Activated CD4-positive, alpha-beta T cell treated with anti-CD3 and anti-CD28 coated beads, Interleukin-2, amount 10 ng/mL, durations not matched to agents 24 days and 14 days (primary cell): ENCODE measurements at places on chromosomes 6 and 20. TPM values are rescaled to one million over a fixed set of nuclear protein-coding genes. Genes with fewer than 3 reads are reported as not detected.

DNA sequence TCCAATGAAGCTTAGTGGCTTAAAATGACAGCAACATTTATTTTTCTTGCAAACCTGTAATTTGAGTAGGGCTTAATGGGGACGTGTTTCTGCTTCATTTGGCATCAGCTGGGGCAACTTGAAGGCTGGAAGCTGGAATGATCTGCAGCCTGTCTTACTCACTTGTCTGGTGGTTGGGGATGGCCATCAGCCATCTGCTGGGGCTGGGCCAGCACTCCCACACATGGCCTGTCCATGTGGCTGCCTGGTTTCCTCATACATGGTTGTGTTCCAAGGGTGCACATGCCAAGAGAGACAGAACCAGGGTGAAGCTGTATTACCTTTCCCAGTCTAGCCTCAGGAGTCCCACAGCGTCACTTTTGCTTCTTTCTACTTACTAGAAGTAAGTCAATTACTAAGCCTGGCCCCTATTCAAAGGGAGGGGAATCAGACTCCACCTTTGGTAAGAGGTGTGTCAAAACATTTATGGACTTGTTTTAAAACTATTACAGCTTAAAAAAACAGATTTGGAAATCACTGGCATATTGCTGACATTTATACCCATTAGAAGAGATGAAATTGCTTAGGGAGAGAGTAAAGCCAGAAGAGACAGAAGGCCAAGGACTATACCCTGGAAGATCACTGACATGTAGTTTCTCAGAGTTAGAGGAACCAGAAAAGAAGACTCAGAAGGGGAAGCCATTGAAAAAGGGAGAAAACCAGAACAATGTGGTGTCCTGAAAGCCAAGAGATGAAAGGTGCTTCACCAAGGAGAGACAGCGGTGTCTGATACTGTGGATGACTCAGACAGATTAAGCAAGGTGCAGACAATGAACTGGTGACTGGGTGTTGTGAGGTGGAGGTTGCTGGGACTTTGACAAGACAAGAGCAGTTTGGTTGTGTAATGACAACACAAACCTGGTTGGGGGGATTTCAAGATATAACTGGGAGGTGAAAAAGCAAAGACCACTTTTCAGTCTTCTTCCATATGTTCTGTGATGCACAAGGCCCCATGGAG, 345.2 kb downstream of the GJA1 start:
- DNase-seq, result no peak

DNA sequence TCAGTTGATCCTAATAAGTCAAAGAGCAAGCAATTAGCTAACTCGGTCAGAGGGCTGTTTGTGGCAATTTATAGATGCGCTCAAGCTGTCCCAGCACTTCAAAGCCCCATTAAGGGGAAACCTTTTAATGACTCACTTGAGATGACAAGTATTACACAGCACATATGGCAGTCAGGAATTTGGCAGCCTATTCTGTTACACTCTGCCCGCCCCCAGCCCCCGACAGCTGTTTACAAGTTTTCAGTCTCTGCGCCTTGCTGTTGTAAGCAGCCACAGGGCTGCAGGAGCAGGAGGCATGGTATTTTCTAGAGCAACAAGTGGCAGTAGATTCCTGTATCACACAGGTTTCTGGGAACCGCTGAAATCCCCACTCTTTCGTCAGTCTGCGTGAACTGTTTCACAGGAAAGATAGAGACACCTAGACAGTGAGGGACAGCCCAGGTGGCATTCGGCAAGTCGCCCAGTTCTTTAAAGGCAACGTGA, 263.0 kb downstream of the FOXC1 start:
- no peak for DNase-seq

Gene BANF2
- total RNA-seq, result not detected in 2 replicates

GRCh38 chr6:122702841-122703240, 76.7 kb upstream of the FABP7 start:
- DNase-seq, result no peak

- DNase-seq, result no peak
These were observed 215.8 kb downstream of the PAX1 start for GRCh38 chr20:21921251-21921650.

DNA sequence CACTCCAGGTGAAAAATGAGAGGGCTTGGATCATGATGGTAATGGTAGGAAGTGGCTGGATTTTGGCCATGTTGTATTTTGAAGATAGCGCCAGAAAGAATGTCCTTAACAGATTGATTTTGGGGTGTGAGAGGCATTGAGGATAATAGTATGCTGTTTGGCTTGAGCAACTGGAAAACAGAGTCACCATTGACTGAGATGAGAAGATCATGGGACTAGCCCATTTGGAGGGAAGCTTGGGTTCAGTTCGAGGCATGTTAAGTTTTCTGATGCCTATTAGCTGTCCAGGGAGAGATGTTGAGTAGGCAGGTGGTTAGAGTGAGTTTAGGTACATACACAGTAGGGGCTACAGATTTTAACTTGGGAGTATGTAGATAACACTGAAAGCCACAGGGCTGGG, 23.3 kb downstream of the PLCG1 start:
- no peak for DNase-seq

GRCh38 chr20:31968291-31969126, 558 bp downstream of the XKR7 start:
- peak; percentile 97 for DNase-seq

- DNase-seq, result no peak
These were observed 61.4 kb upstream of the UTRN start for GRCh38 chr6:144223686-144224085.

Gene PKIB
- total RNA-seq, result not detected in 2 replicates

- no peak for DNase-seq
These were observed 135.1 kb downstream of the CEP57L1 start for GRCh38 chr6:109230453-109230852.

Gene PDSS2
- 13.3 and 14.2 TPM in 2 replicates for total RNA-seq

DNA sequence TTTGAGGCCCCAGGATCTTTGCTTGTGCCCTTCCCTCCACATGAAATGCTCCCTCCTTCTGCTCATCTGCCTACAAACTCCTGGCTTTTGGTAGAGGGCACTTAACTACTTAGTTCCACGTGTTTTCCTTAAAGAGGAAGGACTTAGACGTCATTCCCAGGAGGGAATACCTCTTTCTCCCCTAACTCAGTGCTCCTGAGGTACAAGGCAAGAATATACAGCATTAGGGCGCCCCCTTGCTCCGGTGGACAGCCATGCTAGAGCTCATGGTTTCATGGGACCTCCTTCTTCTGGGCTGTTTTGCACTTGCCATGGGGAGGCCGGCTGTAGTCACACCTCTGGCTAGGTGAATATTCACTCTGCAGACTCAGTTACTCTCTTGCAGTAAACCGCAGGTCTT, 93.8 kb upstream of the LY86 start:
- peak; percentile 69 for DNase-seq

DNA sequence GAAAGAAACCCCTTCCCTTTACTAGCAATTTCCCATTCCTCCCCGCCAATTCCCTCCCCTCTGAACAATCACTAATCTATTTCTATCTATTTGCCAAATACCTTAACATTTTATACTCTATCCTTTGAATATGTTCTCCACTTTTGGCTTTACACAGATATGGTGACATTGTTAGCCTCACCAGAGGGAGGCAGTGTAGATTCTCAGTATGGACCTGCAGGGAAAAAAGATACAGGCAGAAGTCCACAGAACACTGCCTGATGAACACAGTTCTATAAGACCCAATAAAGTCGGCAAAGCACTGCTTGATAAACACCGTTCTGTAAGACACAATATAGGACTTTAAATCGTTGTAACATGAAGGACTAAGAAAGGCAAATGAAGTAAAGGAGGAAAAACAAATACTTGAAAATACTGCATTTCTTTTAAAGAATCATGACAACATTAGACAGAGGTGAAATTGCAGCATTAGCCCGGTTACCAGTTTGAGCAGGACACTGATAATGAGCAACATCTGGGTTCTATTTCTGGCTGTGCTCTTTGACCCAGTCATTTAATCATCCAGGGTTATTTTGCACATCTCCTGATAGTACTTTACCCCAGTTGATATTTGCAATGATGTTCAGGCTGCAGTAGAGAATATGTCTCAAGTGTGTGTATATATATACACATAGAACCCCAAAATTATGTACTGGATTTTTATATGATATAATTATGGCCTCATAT, 296.8 kb downstream of the UTRN start:
- DNase-seq, result peak; percentile 79

Gene VEGFA
- 62.9 and 64.6 TPM in 2 replicates for total RNA-seq

GRCh38 chr20:29878777-29879442, 1378.6 kb upstream of the DEFB115 start:
- DNase-seq, result peak; percentile 74

Gene SLC29A1
- total RNA-seq, result 139 and 144 TPM in 2 replicates

Gene NSFL1C
- total RNA-seq, result 101 and 109 TPM in 2 replicates

DNA sequence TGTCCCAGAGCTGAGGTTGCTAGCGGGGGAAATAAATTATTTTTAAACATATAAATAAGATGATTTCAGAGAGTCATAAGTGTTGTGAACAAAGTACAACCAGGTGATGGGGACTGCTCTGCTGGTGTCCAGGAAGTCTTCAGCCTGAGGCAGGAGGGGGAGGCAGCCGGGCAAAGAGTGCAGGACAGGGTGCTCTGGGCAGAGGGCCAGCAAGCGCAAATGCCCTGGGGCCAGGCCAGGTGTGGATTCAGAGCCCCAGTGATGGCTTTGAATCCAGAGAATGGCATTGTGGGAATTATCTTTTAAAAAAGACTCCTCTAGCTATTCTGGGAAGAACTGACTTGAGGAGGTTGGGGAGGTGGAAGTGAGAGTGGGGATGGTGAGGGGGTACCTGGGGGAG, 1.6 kb downstream of the CLPSL1 start:
- DNase-seq, result no peak

- no peak for DNase-seq
These were observed 9.8 kb downstream of the NDUFAF5 start for GRCh38 chr20:13794667-13795066.

- no peak for DNase-seq
These were observed 78.4 kb downstream of the FYN start for GRCh38 chr6:111794727-111795452.

GRCh38 chr6:138431256-138432062, 27.4 kb downstream of the HEBP2 start:
- no peak for DNase-seq

- no peak for DNase-seq
These were observed 6.8 kb downstream of the NRN1 start for GRCh38 chr6:5999688-6000608.

Gene HLA-DPB1
- 4.7 and 6.2 TPM in 2 replicates for total RNA-seq

DNA sequence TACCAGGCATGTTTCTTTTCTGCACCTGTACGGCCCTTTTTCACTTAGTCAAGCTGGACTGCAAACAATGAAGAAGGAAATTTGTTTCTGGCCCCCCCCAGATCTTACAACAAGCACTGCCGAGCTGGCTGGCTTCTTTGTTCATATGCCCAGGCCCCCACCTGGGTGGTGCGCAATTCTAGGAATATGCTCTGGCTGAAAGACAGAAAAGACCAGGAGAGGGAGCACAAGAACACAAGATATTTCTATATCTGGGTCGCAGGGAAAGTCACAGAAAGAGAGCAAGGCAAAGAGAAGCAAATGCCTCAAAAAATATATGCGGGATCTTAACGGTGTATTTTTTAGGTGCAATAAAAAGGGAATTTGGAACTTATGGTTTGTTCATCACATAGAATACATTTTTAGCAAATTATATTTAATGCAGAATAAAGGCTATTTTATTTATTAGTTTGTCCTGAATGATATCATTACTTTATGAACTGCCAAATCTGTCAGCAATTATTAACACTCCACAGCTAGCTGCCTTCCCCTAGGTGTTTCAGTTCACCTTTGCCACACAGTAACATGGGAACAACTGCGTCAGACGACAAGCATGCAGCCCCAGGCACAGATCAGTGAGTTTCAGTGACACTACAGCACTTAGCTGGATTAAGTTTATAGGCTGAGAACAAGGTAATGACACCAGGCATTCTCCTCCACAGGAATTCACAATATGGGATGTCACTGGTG, 76.5 kb downstream of the GJA10 start:
- peak; percentile 73 for DNase-seq

DNA sequence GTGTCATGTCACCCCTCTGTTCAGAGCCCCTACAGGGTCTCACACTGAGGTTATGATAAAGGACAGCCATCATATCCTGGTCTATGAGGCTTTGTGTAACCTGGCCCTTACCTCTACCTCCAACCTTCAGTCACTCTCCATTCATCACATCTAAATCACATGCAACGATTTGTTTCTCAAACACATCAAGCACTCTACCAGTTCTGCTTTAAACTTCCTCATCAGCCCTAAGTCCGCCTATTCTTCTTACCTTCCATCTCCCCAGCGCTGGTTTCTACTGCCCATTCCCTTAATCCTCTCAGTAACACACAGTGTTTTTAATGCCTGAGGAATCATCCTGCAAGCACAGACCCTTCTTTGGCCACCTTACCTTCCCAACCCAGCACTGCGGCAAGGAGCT, 17.9 kb upstream of the BACH2 start:
- no peak for DNase-seq

DNA sequence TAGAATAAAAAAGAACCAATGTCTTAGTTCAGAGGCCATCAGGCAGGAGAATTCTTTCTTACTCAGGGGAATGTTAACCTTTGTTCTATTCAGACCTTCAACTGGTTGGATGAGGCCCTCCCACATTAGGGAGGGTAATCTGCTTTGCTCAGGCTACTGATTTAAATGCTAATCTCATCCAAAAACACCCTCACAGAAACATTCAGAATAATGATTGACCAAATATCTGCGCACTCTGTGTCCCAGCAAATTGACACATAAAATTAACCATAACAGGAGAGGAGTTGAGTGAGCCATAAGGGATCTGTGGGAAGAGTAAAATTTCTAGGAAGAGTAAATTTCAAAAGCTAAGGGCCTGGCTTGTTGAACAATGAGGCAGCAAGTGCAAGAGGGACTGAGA, 234.0 kb upstream of the PLCB4 start:
- DNase-seq, result no peak

Gene HLA-DQB2
- 0.28 and 0.72 TPM in 2 replicates for total RNA-seq

- DNase-seq, result no peak
These were observed 74.4 kb downstream of the BCAS1 start for GRCh38 chr20:53995949-53996348.

Gene SLC2A10
- total RNA-seq, result not detected in 2 replicates

DNA sequence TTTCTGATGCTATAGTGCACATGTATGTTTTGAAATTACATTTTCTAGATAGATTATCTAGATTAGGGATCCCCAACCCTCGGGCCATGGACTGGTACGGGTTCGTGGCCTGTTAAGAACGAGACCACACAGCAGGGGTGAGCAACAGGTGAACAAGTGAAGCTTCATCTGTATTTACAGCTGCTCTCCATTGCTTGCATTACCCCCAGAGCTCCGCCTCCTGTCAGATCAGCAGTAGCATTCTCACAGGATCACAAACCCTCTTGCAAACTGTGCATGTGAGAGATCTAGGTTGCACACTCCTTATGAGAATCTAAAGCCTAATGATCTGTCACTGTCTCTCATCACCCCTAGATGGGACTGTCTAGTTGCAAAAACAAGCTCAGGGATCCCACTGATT, 10.4 kb downstream of the CEP57L1 start:
- DNase-seq, result peak; percentile 53

GRCh38 chr20:34875642-34876405, 588 bp upstream of the ACSS2 start:
- DNase-seq, result no peak

Gene INSM1
- total RNA-seq, result 46.7 and 48.8 TPM in 2 replicates

- no peak for DNase-seq
These were observed 60.7 kb upstream of the GJE1 start for GRCh38 chr6:142071981-142072380.

- DNase-seq, result no peak
These were observed 33.8 kb upstream of the PMEPA1 start for GRCh38 chr20:57743450-57744095.

Gene COL9A3
- 0.47 TPM in 1 of 2 replicates, not detected in the other for total RNA-seq

GRCh38 chr6:139699335-139699734, 324.9 kb upstream of the CITED2 start:
- no peak for DNase-seq

- DNase-seq, result no peak
These were observed 3.1 kb downstream of the DSP start for GRCh38 chr6:7544597-7544996.

- no peak for DNase-seq
These were observed 15.6 kb upstream of the BICRAL start for GRCh38 chr6:42766163-42766670.
